ENCODE measurements at places on chromosomes 12 and 14.
A peak's percentile ranks its signal among the peaks of the same experiment; 100 is the strongest.

DNA sequence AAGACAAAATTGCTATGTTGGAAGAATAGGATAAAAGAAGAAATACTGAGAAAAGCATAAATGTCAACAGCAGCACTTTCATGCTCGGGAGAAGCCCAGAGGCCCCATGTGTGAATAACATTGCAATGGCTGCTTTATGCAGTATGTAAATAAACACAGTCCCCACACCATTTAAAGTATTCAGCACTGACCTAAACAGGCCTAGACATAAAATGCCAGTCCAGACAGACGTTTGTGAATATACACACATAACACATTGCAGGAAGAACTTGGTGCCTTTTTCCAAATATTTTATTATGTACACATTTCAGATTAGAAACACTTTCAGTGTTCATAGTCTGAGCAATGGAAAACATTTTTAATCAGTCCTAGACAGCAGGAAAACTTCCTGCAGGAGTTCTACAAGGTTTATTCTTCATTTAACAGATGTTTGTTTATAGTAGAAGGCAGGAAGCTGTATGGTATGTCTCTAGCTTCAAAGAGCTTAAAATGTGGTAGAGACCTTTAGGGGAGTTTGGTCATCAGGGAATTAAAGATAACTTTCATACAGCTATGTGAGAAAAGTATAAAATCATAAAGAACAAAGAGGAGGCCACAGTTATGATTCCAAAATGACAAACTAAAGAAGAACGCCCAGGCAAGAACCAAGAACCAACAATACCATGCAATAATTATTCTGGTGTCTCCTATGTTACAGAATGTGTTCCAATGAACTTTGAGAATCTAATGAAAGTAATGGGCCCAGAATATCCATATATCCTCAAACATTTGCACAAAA is 30.6 kb upstream of the SLC38A2 start:
- DNase-seq, result no peak

DNA sequence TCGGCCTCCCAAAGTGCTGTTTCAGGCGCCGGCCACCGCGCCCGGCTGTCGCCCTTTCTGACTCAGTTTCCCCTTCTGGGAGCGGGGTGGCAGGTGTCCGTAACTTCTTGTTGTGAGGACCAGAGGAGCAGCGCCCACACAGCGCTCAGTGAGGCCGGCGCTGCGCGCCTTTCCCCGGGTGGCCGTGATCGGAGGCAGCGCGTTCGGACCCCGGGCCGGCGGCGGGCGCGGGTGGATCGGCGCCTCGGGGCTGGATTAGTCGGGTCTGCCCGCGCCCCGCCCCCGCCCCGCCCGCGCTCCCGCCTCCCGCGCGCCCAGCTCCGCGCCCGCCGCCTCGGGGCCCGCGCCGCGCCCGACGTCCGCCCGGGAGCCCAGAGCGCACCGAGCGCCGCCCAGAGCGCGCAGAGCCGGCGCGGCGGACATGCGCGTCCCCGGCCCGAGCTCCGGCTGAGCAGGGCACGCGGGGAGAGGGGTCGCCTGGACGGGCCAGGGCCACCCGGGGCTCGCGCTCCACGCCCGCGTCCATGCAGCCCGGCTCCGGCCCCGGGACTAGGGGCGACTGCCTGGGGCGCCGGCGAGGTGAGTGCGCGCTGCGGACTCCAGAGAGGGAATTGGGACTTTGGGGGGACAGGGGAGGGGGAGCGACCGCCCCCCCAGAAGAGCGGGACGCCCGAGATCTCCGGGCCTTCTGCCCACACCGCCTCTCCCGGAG is 50.6 kb downstream of the LRCOL1 start:
- DNase-seq, result peak; percentile 58

- DNase-seq, result no peak
These were observed 21.8 kb downstream of the APPL2 start for GRCh38 chr12:105214148-105214547.

GRCh38 chr12:12922191-12922616 is 29.8 kb downstream of the GPRC5D start:
- DNase-seq, result no peak

DNA sequence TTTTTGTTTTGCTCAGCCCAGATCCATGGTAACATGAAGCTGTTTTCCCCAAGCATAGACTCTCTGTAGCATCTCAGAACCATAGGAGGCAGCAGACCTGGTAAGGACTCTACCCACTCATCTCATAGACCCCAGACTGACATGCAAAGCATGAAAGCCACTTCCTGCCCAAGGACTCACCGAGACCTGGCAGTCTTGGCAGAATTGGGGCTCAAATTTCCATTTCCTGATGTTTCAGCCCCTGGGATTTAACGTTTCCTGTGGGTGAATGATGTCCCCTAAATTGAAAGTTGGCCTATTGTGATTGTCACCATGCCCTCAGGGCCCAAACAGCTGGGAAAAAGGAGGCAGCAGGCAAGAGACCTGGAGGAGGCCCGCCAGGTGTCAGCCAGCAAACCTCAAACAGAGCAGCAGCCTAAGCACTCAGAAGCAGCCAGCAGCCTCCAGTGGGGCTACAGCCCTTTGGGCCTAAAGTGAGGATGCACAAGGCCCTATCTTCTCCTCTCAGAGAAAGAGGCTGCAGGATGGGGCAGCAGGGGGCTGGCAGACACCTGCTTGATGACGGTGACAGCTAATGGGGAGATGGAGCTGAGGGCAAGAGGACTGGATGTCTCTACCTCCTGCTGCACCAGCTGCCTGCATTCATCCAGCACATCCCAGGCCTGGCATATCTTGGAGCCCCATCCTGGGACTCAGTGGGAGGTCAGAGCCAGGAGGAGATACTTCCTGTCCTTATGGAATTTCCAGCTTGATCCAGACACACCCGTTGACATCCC is 8.5 kb downstream of the KRT85 start:
- no peak for DNase-seq

DNA sequence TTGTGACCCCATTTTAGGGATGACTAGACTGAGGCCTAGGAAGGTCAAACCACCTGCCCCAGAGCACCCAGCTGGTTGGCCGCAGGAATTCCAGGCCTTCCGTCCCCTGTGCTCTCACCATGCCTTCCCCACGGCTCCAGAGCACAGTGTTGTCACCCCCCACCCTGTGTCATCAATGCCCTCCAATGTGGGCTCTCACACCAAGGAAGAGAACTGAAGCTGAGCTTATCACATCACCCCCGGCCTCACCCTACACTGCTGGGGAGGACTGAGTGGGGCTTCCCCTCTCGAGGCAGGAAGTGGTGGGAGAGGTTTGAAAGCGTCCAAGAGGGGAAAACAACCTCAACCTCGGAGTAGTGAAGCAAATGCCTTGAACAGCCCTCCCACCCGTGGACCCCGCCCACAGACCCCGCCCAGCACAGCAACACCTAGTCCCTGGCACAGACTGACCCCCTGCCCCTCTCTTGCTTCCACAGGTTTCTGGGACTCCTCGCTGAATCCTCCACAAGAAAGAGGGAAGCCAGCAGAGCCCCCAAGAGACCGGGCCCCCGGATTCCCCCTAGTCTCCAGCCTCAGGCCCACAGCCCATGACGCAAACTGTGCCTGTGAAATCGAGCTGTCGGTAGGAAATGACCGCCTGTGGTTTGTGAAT is 97.2 kb downstream of the LGMN start:
- DNase-seq, result peak; percentile 90

DNA sequence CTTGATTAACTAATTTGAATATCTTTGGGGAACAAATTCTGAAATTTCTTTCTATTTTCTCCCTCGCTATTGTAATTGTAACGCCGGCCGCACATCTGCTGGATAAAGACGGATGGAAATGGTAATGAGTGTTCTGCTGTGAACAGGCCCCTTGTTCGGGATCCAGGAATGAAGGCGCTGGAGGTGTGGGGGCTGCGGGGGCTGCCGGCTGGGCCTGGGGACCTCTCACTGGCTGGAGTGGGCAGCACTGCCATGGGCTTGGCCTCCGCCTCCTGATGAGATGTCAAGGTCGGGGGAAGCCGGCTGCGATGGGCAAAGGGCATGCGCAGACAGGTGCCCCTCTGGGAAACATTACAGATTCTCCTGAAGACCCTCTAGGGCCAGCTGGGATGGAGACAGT is 175.4 kb downstream of the PHETA1 start:
- DNase-seq, result no peak

DNA sequence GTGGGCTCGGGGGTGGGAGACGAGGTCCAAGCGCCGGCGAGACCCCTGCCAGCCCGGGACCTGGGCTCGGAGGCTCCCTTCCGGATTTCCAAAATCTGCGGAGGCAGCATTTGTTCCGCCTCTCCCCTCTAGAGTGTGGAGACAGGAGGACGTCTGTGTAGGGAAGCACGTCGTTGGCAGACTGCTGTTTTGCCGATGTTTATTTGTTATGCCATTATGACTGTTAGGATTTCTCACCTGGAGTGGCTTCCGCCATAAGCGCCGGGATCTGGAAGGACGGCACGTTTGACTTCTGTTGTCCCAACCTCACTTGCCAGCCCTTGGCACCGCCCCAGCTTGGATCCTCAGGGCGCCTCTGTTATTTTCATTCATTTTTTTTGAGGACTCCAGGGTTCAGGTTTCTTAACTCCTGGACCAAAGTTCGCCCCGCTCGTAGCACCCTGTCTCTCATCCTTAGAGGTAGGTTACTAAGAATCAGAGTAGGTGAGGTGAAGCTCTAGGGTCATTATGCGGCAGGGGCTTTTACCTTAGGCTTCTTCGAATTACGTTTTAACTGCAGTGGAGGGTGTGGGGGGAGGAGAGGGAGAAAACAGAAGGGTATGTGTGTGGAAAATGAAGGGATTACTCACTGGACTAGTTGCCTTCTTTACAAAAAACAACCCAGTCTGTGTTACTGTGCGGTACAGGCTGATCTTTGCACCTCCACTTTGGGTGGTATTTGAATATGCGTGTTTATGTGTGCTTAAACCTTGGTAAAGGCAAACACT is 547 bp upstream of the PYGL start:
- DNase-seq, result no peak

DNA sequence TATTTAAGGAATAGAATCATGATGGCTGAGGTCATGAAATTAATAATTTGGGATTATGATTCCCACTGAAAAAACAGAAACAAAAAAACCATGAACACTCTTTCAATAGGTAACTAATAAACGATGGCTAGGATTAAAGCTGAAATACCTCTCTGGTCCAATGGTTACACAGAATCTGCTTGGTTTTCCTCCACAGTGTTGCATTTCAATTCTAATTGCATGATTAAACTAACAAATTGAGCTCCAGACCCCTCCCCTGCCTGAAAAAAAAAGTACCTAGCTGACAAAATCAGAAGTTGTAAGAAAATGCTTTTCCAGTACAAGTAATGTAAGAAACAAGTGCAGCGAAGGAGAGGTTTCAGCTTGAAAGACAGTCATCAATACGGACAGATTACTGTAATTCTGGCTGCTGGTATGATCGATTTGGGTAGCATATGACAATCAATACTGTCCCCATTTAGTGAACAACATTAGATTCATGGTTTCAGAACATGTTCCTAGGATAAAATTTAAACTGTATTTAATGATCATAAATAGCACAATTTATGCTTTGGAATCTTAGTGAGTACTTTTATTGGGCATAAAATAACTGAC is 32.0 kb downstream of the INSM2 start:
- no peak for DNase-seq

DNA sequence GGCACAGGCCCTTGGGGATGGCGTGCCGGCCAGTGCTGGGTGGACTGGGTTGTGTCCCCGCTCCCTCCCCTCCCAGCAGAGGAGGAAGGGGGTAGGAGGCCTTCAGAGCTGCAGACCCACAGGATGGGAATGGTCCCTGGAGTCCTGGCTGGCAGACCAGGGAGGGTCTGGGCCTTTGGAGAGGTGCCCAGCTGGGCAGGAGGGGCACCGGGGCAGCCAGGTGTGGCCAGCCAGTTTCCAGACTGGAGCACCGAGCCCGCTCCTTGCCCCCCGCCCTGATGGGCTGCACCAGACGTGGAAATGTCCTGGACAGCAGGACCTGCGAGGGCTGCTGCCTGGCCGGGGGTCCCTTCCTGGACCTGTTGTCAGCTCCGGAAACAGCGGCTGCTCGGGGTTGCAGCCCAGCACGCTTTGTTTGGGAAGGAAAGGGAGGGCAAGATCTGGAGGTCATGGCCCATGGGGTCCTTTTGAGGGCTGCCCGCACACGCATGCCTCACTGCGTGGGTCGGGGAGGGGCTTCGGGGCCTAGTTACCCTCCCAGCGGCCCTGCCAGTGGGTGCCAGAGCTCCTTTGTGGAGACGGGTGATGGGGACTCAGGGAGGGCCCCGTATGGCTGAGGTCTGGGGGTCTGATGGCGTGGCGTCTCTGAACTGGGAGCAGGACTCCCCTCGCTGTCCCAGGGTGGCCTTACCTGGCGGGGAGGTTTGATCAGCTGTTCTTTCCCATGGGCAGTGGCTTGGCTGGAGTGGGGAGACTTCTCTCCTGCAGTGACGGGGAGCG is 9.1 kb downstream of the KIF26A start:
- DNase-seq, result no peak

DNA sequence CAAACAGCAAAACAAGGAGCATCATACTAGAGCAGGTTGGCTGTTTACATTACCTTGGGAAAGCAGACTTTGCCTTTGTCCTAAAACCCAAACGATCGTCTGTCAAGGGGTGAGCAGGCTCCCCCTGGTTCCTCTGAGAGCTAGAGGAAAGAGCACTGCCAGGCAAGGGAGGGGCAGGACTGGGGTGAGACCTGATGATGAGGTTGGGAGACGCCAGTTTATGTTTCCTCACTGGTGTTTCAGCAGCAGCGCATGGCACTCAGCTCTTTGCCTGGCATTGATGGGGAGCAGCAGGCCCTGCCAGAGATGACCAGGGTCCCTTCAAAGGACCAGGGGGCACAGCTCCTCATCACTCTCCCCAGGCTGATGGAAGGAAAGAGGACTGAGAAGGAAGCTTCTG is 7.9 kb upstream of the KRT2 start:
- no peak for DNase-seq

- no peak for DNase-seq
These were observed 4.5 kb upstream of the AQP2 start for GRCh38 chr12:49946086-49946485.

- DNase-seq, result no peak
These were observed 10.7 kb downstream of the DYRK4 start for GRCh38 chr12:4572680-4573079.

DNA sequence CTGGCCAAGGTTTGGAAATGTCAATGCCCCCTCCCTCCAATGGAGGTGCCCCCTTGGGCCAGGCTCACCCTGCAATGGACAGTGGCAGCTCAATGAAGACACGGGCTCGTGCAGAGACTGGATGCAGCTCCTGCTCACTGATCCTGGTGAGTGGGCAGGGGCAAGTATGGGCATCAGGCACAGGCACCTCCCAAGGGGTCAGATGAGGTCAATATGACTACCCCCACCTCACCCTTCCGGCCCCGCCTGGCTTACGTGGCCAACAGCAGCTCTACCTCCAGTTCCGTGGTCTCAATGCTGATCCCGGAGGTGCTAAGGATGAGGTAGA is 13.6 kb downstream of the ITGA7 start:
- DNase-seq, result no peak
